ENCODE measurements at places on chromosomes 16 and 17.

- DNase-seq: no peak
These were observed 158.5 kb upstream of the CACNG5 start for GRCh38 chr17:66676421-66676820.

DNA sequence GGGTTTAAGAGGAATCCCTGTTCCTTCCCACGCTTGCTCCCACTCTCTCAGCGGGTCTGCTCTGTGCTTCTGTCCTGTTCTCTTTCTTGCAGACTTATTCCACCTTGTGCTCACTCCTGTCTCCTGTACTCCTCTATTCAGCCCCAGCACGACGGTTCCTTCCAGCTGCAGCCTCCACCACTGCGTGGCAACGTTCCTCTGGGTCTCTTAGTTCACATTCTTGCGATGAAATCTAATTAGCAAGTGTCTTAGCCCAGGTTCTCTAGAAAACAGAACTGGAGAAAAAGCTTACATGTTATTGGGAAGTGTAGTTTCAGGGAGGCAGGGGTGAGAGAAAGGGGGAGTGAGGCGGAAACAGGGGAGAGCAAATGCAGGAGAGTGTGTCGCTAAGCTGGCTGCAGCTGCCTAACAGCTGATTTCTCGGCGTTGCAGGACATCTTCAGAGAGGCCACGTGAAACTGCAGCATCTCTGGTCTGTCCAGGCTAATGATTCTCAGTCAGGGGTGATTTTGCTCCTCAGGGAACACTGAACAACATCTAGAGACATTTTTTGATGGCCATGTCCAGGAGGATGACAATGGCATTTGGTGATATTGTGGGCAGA, 213.2 kb upstream of the NLRP1 start:
- no peak for DNase-seq

DNA sequence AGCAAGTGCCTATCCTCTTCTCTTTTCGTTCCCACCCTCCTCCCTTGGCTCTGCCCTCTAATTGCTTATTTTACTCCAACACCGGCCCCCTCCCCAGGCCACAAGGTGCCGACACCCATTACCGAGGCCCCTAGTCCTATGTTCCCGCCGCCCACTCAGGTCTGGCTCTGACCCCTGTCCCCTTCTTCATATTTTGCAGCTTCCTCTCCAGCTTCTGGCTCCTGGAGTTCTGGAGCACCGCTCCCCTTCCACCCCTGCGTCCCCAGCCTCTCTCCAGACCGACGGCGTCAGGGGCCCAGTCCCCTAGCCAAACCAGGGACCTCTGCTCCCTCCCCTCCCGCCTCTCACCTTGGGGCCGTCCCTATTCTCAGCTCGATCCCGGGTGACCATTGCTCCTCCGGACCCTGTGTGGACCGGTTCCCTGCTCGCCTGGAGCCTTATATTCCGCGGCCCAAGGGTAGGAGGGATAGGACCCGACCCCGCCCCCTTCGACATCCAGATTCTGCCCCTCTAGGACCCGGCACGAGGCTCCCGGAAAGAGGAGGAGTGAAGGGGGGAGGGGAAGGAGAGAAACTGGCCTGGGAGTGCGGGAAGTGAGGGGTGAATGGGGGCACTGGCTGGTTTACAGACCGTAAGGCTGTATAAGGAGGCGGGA, at the start of gene HES7:
HES7 (minus strand) TSS at position 412 of the 655 bp plus-strand sequence; CDS start at position 390, 22 bp downstream.
- DNase-seq: no peak

- DNase-seq: no peak
These were observed 10.7 kb downstream of the UQCRC2 start for GRCh38 chr16:21963887-21964286.

GRCh38 chr16:88941913-88942909, 34.8 kb downstream of the CBFA2T3 start:
- peak; percentile 50 for DNase-seq

DNA sequence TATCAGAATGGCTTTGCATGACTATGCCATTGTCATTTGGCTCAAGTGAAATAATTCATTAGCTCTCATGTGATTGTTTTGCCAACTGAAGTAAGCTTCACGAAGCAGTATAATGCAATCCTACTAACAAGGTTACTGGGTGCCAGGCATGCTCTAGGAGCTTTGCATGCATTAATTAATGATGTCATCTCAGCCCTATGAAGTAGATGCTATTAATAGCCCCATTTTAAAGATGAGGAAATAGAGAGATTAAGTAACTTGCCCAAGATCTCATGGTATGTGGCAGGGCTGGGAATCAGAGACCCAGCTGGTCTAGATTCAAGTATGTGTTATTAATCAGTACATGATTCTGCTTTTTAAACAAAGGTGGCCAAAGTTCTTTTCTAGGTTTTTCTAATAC, 14.1 kb downstream of the KRT39 start:
- no peak for DNase-seq

DNA sequence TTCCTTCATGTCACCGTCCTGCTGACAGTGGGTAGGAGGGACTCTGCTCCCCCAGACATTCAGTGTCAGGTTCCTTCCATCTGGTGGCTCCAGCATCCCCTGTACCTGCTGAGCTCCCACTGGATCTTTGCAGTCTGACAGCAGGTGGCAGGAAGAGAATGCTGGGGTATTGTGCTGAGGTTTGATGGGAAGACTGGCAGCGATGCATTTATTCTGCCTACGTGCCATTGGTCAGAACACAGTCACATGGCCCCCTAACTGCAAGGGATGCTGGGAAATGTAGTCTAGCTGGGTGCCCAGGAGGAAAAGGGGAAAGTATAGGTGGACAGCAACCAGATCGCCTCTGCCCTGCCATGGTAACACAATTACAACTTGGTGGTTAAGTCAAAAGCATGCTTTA, 44.4 kb downstream of the IRX3 start:
- no peak for DNase-seq

DNA sequence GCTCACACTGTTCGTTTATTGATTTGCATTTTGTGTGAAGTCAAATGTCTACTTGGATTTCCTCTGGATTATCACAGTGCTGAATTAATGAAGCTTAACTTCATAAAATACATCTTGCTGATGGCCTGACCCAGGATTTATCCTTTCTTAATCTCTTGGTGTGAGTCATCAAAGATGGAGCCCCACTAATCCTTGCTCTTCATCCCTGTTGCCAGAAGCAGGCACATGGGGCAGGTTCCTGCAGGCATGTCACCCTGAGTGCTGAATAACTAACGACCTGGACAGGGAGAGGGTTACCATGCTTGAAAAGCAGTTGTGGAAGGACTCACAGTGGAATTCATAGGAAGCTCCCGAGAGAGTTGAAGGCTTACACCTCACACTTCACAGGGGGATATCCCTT, 56.0 kb upstream of the FA2H start:
- DNase-seq: no peak

DNA sequence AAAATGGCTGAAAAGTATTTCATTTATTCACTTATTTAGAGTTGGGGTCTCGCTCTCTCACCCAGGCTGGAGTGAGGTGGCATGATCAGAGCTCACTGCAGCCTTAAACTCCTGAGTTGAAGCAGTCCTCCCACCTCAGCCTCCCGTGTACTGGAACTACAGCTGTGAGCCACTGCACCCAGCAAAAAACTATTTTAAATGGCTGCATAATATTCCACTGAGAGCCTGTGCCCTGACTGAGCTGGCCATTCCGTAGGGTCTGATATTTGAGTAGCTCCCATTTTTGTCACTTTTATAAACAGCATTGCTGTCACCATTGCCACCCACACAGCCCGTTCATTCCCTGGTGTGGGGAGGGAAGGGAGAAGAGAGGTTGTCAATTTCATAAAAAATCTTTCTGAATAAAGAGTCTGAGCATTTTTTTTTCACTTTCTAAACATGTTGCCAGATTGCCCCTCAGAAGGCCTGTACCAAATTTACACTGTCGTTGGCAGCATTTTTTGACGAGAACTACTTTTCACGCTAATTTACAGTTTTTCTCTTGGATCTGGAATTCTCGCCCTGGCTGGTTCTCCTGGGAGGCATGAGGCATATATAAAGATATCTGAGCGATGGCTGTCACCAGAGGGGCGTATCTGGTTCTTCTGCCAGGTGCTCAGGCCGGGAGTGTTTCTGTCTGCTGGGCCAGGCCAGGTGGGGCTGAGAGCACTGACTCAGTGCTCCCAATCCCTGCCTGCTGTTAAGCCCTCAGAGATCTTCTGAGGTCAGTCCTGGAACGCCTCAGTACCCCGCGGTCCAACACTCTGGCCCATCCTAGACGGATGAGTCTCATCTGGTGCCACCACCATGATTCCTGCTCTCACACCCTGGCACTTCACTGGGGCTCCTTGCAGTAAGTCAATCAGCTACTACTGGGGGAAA, 7.2 kb upstream of the KIFC3 start:
- DNase-seq: no peak

GRCh38 chr16:57945740-57946138, 25.2 kb downstream of the CNGB1 start:
- DNase-seq: no peak

DNA sequence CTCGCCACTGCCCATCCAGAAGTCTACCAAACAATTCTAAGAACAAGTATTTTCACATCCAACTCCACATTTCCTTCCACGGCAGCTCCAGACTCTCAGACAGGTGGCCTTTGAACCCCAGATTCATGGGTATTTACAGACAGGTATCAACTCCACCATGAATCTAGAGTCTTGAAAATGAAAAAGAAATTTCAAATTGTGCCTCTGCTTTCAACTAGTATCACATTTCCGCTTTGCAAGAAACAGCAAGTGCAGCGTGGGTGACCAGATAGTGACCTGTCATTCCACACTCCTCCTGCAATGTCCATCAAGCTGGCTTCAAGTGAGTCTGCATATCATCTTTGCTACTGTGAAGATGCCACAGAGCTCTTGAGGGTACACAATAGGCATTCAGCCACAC, 232.4 kb upstream of the RPL38 start:
- no peak for DNase-seq

DNA sequence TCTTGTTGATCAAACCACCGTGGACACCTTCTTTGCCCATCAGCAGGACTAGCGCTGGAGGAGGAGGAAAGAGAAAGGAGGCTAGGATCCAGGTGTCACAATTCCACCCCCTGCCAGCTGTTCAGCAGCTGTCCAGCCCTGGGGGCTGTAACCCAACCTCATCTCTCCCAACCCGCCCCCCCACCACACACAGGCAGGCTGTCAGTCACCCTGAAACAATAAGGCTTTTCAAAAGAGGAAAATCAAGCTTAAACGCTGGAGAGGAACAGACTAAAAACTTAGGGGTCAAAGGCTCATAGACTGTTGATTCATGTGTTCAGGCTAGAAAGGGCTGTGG, 2.4 kb downstream of the PFN1 start:
- DNase-seq: no peak

- no peak for DNase-seq
These were observed 76.9 kb downstream of the WSCD1 start for GRCh38 chr17:6147042-6147441.

GRCh38 chr16:79296491-79296890, 304.0 kb downstream of the MAF start:
- DNase-seq: no peak

- DNase-seq: no peak
These were observed 14.5 kb downstream of the SLC38A10 start for GRCh38 chr17:81280571-81280970.

DNA sequence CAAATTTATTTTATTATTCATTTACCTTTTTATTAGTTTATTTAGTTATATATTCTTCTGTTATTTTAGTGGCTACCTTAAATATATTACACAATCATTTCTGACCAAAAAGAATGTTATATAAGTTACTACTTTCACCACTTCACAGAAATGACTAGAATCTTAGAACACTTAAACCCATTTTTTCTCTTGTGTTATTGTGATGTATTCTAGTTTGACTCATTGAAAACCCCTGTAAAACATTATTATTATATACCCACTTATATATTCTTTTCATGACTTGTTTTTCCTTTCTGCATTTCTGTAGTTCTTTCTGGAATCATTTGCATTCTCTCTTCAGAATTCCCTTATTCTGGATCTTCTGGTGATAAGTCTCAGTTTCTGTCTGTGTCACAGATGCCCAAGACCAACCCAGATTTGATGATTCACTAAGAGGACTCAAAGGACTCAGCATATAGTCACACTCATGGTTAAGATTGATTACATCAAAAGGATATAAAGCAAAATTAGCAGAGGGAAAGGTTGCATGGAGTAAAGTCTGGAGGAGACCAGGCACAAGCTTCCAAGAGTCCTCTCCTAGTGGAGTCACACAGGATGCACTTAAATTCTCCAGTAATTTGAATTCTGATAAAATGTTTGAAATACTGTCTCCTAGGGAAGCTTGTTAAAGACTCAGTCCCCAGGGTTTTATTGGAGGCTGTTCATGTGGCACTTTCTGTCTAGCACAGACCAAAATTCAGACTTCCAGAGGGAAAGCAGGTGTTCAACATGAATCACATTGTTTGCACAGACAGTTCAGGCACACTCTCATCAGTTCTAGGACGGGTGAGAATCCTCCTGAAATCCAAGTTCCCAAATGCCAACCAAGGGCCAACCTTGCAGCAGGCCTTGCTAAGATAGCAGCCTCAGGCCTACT, 7.7 kb downstream of the GINS3 start:
- no peak for DNase-seq

GRCh38 chr16:23064639-23065038, 84.6 kb downstream of the USP31 start:
- no peak for DNase-seq

- DNase-seq: no peak
These were observed 4.7 kb upstream of the GPRC5C start for GRCh38 chr17:74427048-74427762.

DNA sequence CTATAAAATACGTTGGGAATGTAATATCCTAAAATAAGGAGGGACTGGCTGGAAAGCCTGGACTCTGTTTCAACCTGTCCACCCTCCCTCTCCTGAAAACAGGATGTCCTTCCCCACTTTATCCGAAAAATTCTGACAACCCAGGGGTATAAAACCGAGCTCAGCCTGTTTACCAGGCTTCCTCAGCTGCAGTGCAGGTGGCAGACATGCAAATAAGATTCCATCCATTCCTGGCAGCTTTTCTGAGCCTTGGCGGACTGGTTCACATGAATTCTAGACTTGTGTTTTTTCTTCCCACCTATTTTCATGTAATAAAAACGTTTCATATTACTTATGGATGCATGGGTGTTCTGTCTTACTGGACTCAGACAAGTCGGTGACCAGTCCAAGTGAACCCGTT, 479.3 kb downstream of the KCNJ18 start:
- DNase-seq: no peak

DNA sequence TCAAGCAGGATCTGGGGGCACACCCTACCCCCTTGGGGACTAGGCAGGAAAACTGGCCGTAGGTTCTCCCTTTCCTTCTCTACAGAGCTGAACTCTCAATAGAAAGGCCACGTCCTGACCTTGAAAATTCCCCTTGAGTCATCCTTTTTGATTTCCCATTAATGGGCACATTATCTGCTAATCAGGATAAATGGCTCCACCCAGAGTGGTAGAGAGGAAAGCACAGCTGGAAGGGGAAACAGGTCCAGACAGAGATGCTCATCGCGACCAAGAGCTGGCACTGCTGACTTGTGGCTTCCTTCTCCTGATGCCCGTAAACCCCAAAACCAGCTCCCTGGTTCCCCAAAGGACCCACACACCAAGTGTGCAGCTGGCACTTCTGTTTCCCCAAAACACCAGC, 206.5 kb upstream of the CDH5 start:
- no peak for DNase-seq

GRCh38 chr17:15446036-15446435, 21.4 kb downstream of the CDRT4 start:
- DNase-seq: no peak

GRCh38 chr16:84740596-84741116, 40.9 kb downstream of the USP10 start:
- no peak for DNase-seq

GRCh38 chr16:69831212-69832123, 69.3 kb downstream of the WWP2 start:
- no peak for DNase-seq
